ENCODE measurements at places on chromosomes 2 and 18.

DNA sequence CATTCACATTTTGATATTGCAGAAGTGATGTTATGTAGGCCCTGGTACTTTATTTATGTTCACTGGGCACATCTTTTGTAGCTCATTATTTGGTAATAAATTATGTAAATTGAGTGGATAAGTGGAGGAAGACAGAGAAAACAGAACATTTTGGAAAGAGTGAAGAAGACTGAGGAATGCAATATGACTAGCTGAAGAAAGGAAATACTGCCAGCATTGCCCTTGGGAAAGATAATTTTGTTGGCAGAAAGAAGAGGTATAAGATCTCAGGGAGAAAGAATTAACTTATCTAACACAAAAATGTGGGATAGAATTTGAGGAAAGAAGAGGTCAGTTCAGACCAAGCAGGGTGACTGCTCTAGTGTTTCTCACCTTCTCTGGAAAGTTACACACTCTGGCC is 118.8 kb downstream of the TTC27 start:
- DNase-seq: peak; percentile 68

- DNase-seq: no peak
Observed at GRCh38 chr2:128208023-128208422, 110.6 kb downstream of the HS6ST1 start.

GRCh38 chr2:230230087-230230486 is 4.6 kb downstream of the SP140 start:
- DNase-seq: peak; percentile 79

DNA sequence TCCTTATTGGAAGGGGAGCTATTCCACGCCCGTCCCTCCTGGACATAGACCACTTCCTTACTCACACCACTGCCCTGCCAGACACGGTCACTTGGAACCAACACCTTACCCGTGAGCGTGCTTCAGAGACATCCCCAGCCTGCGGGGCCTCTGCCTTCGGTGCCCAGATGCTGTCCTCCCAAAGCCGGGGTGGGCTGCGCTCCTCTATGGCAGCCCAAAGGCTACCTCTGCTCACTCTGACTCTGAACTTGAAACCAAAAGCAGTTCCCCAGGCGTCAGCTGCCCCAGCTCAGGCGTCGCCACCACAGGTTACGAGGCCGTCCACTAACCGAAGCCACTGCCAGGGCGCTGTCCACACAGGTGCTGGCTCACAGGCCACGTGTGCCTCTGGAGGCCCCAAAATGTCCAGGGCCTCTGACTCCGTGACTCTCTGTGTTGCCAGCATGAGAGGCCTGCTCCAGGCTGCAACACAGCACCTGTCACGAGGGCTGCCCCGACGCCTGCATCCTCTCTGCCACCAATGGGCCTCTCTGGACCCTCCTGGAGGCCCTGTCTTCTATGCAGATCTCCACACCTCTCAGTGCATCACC is 23.8 kb downstream of the HDAC4 start:
- DNase-seq: no peak

DNA sequence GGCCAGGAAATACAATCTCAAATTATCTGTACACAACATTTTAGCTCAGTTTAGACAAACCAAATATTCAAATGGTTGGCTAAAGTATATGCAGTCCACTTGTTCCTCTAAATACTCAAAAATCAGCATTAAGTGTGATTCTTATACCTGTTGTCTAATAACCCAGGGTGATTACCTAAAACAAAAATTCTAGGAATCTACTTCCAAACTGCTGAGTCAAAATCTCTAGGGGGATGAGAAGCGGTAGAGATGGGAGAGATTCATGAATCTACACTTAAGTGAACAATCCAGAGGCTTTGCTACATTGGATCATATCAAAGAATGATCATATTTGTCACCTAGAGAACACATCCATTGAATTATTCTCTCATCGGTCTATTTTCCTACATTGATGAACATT is 420.9 kb upstream of the PKDCC start:
- DNase-seq: peak; percentile 22

- DNase-seq: no peak
Observed at GRCh38 chr18:78773303-78773755, 206.3 kb upstream of the SALL3 start.

GRCh38 chr2:2524348-2524941 is 193.4 kb upstream of the MYT1L start:
- no peak for DNase-seq

DNA sequence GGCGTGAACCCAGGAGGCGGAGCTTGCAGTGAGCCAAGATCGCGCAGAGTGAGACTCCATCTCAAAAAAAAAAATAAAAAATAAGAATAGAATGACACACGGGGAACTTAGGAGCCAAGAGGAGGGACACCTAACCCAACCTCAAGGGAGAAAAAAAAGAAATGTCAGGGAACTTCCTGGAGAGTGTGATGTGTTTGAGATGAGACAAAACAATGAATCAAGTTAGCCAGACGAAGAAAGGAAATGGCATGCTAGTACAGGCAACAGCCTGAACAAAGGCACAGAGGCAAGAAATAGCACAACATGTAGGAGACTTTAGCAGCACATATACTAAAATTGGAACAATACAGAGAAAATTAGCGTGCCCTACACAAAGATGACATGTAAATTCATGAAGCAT is 36.7 kb upstream of the PAPOLG start:
- DNase-seq: no peak

- no peak for DNase-seq
Observed at GRCh38 chr18:46868169-46868921, 49.0 kb downstream of the PIAS2 start.

DNA sequence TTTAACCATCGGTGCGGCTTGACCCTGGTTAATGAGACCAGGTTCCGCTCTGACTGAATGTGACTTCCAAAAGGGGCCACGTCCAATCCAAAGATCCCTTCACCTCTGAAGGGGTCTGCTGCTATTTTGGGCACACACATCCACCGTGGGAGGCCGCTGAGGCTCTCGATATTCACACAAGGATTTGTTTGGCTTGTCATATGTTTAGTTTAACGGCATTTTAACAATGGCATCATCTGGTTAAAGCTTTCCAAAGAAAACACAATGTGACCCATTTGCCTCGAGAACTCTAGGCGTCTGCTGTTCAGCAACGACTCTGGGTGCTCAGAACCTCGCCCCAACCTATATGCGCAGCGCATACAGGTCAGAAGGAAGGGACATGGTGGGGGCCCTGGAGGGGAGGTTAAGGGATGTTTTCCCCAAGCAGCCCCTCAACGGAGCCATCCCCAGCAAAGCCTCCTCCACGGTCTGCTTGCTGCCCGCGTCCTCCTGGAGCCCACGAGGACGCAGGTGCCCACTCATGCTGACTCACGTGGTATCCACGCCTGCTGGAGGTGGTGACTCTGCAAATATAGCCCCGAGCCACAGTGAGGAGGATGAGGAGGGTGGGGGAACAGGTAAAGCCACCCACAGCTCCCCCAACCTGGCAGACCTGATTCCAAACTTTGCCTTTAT is 260.3 kb downstream of the HDAC4 start:
- no peak for DNase-seq

- no peak for DNase-seq
Observed at GRCh38 chr2:98801286-98801685, 70.4 kb upstream of the MGAT4A start.

DNA sequence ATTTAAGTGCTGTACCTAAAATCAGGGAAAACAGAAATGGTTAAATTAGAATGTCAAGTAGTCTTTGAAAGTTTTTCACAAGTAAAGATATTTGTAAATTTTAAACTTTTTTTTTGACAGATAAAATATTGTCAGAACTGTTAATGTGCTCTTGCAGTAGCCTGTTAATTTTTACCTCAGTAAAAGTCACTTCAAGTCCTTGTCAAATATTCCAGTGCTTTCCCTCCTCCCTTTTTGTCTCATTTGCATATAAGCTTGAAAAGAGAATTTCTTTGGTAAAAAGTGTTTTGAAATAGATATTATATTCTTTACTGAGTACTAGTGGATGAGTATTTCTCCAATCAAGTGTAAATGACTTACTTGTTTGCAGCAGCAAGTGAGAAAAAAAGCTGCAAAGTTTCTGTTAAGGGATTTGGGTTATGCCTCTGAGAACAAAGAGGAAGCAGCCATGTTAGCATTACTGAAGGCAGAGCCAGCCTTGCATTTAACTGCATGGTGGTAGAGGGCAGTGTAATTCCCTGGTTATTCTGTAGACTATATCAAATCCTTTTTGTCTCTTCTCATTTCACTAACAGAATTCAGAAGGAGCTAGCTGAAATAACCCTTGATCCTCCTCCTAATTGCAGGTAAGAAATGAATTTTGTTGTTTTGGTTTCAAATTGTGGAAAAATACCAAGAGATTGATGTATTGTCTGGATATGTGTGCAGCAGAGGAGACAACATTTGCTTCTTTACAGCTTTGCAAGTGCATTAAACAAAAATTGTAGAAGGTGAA is 3.2 kb downstream of the UBE2E3 start:
- DNase-seq: peak; percentile 58

DNA sequence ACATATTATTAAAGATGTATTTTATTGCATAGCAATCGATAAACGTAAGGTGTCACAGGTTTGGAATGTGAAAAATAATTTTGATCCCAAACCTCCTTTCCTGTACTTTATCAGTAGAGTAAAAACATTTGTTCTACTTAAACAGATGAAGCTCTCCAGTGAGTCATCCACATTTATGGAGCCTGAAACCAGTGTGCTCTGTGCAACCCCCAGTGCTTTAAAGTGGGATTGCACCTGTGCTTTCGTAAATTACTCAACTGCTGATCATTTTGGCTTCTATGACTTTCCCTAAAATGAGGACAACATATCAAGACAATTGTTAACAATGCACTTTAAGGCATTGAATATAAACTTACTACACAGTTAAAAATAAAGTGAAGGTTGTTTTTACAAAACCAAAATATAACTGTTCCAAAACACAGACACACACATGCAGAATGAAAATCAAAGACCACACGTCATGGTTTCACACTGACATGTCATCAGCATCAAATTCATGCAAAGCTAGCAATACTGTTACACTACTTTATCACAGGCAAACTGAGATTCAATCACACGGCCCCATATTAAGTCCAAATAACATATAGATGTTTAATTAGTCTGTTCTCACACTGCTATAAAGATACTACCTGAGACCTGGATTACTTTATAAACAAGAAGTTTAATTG is 9.7 kb downstream of the TMEM18 start:
- peak; percentile 70 for DNase-seq

- DNase-seq: no peak
Observed at GRCh38 chr2:179900655-179901054, 39.2 kb upstream of the ZNF385B start.

DNA sequence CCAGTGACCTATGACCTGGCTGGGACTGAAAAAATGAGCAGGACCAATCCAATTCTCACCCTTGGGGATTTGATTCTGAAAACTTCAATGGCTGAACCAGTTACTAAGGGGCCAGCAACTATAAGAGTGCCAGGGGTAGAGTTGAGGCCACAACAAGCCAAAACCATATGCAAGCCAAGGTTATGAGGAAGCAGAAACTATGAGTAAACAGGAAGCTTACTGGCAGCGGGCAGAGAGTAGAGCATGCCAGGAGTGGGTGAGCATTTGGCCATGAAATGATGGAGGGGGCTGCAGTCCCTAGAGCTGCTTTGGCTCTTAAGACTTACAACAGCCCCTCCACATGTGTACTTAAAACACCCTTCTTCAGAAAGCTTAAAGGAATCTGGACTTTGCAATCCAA is 82.4 kb downstream of the RBMS1 start:
- DNase-seq: no peak

DNA sequence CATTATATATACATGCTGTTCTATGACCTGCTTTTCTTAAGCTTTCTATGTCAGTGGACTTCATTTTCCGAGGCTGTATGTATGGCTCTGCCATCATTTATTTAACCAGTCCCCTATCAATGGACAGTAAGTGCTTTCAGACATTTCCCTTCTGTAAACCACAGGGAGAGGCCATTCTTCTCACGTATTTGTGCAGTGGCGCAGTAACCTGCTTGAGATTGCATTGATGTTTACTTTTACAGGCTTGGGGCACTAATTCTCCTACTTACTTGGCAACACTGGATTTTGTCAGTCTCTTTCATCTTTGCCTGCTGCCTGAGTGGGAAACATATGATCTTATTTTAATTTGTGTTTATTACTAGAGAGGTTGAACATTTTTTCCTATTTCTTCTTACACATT is 52.1 kb downstream of the BOLA3 start:
- no peak for DNase-seq

- no peak for DNase-seq
Observed at GRCh38 chr2:63486861-63487290, 101.4 kb downstream of the WDPCP start.

DNA sequence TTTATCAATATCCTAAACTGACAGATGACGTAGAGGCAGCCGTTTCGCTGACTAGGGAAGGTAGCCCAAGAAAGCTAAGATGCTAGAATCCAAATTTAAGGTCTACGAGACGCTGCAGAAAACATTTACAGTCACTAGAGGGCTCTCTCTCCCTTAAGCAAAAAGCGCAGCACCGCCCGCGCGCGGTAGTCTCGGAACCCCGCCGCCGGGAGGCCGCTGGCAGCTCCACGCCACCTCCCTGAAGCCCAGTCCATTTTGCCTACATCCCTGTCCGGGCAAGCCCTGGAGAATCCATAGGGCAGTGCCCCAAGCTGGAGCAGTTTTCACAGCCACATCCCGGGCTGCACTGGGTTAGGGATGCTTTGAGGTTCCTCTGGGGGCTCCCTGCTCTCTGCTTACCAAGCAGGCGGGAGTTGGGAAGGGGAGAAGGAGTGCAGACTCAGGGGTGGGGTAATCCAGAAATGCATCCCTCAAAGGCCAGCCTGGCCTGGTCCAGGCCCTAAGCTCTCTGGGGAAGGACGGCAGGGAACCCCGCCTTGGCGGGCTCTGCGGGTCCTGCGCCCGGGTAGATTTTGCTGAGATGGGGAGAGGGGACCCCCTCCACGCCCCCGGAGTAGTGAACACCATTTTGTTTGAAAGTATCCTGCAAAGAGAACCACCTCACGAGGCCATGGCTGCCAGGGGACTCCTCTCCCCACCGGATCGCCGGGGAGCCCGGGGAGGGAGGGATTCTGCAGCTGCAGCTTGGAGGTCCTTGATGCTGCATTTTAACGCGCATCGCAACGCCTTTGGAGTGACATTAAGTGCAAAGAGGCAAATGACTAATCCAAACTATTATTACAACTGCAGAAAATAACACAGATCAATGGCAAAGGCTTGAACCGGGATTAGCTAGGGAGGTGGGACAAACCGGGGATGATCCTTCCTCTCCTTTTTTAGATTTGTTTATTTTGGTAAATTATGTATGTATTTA is 1.3 kb upstream of the DPYSL5 start:
- DNase-seq: peak; percentile 55

GRCh38 chr2:227853765-227854271 is 17.6 kb upstream of the DAW1 start:
- no peak for DNase-seq

DNA sequence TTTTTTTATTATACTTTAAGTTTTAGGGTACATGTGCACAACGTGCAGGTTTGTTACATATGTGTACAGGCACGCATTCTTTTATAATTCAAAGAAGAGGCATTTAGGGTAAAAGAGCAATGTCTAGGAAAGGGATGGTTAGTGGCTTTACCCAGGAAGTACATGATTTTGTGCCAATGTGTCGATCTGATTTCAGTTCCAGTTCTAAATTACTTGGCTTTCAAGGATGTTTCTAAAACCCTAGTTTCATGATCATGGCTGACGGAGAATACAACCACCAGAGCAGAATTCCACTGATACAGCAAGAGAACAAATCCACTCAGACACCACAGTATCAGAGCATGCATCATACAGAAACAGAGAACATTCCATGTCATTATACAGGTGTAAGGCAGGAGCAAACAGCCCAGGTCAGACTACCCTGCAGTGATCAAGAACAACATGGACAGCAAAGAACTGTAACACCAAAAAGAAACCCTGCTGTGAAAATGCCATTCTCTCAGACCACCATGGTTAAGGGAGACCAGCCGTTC is 116.7 kb upstream of the STK17B start:
- DNase-seq: no peak

Measured in fibroblast of upper back skin (primary cell).